T-helper 2 cell (primary cell): ENCODE measurements at places on chromosomes 3 and 15.

GRCh38 chr3:169966951-169967915, 626 bp downstream of the SEC62 start:
- no peak for DNase-seq

GRCh38 chr3:64903006-64903405, 215.2 kb upstream of the ADAMTS9 start:
- DNase-seq = no peak

GRCh38 chr15:68175526-68175925, 29.6 kb downstream of the CALML4 start:
- no peak for DNase-seq

GRCh38 chr3:60316121-60316797, 935.0 kb downstream of the FHIT start:
- no peak for DNase-seq

- DNase-seq = no peak
These were observed 72.1 kb downstream of the OTOL1 start for GRCh38 chr3:161568671-161569070.

DNA sequence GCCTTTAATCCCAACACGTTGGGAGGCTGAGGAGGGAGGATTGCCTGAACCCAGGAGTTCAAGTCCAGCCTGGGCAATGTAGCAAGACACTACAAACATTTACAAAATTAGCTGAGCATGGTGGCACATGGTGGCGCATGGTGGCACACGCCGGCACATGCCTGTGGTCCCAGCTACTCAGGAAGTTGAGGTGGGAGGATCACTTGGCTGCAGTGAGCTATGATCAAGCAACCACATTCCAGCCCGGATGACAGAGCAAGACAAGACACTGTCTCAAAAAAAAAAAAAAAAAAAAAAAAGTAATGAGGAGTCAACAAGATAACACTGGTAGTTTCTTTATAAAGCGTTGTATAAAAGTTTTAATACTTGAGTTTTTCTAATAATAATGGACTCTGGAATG, 10.1 kb downstream of the FEZF2 start:
- no peak for DNase-seq

GRCh38 chr3:140020541-140020940, 85.6 kb downstream of the CLSTN2 start:
- no peak for DNase-seq

DNA sequence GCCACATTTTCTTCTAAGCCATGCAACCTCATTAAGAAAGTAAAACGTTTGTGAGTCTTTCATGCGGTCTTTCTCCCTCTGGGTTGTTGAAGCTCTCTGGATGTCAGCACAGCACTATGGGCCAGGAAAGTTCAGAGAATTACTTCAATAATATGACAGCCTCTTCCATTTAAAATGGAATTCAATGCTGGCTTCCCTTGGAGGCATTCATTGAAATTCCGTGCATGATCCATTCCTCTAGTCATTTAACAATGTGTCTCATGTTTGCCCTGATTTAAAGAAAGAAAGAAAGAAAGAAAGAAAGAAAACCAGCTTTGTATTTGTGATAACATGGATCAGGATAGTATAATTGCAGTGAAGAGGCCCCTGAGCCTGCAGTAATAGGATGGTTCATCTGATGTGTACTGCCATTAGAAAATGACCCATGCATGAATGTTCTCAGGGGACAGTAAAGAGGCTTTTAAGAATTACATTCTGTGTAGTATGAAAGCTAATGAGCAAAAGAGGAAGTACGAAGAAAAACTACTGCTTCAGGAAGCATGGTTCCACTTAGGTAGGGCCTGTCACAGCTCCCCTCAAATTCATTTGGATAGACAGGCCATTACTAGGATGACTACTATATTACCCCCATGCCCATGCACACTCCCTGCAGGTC, 146.0 kb downstream of the ARPP21 start:
- no peak for DNase-seq

- no peak for DNase-seq
These were observed 3.4 kb downstream of the GHSR start for GRCh38 chr3:172444821-172445220.

GRCh38 chr15:80494351-80494751, 90.2 kb downstream of the ARNT2 start:
- DNase-seq = no peak

- DNase-seq = no peak
These were observed 36.5 kb downstream of the GNB4 start for GRCh38 chr3:179414804-179415203.

GRCh38 chr3:156553705-156554356, 1.1 kb downstream of the SSR3 start:
- peak; percentile 51 for DNase-seq

DNA sequence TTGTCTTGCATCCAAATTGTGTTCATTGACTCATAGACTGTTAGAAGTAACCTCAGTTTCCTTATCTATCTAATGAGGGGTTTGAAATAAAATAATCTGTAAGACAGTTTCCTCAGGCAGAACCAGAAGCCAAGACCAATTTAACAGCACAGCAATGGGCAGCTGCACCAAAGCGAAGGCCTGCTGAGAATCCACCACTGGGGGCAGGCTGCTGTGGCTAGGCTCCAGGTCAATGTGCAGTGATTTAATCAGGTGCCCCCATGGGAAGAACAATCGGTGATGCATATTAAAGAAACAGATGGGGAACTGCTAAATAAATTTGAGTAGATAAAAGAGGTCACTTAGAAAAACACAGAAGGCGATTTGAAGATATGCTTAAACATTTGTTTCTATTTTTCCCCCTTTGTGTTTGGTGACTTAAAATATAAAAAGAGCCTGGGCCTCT, 28.0 kb upstream of the TMOD3 start:
- no peak for DNase-seq

DNA sequence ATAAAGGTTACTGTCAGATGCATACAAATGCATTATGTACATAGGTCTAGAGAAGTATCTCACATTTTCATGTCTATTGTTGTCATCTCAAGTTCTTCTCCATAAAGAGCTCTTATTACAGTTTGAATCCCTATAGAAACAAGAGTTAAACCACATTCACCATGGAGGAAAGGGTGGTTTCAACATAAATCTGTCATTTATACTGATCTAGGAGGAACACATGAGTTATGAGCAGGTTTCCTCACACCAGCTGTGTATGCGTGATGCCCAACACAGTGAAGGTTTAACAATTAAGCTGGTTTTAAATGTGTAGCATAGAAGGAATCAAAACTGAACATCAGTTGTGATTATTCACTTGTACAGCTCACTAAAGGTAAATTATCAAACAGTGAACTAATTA, 251.7 kb downstream of the KCNMB2 start:
- no peak for DNase-seq

DNA sequence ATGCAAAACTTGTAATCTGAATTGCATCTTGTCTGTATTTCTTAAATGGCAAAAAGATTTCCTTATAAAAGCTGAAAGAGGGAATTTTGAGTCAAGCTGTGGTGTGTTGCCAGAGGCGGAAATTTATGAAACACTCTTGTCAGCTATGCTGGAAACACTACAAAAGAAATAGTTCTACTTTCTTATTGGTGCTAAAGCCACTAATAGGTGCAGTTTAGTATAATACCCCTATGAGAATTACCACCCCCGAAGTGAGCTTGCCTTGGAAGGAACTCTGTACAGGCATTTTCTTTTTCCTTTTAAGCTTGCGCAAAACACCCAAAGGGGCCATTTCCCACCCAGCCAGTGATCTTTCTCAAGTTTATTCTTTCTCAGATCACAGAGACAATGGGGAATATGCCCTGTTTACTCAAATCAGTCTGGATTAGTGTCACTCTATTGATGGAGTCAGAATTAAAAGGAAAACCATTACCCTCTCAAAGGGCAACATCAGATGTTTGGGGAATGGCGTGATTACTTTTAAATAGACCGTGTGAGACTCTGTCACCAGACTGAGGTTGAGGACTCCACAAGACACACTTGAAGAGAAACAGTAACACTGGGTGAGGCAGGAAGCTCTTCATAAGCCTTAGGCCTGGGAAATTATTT, 166.0 kb downstream of the TP63 start:
- no peak for DNase-seq

DNA sequence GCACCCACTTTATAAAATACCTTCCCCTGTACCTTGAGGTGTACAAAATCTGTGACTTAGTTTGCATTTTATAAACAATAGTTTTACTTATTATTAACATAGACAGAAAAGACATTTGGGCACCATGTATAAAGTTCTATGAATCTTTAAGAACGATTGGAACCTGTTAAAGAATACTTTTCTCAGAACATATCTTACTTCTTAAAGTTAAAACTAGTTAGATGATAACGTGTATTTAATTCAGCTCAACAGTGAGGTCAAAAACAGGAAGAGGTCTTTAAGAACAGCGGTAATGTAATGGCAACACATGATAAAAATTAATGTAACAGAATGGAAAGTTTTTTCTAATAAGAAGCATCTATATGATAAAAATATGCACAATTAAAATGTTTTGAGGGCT, 25.0 kb downstream of the CPOX start:
- no peak for DNase-seq

GRCh38 chr3:114350690-114351089, 56.9 kb downstream of the TIGIT start:
- no peak for DNase-seq
